ENCODE measurements at places on chromosomes 5 and 9.
A peak's percentile ranks its signal among the peaks of the same experiment; 100 is the strongest.

DNA sequence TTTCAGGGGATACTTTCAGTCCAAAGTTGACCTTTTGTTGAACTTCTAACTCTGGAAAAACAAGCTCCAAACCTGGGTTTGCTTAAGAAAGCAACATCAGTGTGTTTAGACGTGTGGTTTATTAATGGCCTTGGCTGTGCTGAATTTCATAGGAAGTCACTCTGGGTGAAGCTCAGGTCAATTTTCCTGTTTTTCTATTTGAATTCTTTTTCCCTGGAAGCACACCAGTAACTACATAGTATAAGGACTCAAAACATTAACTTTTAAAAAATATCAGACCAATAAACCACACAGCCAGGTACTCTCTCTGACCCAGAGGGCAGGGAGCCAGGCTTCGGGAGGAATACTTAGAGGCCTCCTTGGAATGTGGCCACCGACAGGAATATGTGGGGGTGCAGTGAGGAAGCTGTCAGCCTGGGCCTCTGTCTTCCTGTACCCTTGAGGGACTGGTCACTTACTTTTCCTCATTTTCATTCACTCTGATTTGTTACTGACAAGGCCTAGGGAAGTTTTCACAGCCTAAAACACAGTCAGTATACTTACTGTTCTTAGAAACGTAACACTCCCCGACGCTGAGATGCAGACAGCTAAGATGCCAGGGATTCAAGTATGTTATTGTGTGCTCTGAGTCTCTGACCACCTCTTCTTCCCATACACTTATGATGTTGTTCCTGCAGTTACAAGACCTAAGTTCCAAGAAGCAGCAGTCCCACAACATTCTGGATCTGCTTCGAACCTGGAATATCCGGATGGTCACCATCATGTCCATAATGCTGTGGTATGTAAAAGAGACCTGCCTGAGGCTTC is 18.9 kb downstream of the SLC22A5 start:
- no peak for DNase-seq

DNA sequence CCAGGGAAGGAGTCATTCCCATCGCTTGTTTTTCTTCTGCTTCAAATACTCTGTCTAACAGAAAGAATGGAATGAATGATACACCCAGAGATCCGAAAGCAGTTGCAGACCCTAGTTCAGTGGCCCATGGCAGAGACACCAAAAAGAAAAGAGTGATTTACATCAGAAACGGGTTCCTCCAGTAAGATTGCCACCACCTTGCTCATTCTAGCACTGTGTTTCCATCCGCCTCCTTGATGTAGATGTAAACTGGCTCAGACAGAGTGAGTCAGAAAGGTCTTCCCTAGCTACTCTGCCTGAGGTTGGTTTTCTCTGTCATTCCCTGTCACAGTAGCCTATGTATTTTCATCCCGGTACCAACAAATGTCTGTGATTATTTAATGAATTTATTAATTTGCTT is 15.9 kb upstream of the CLINT1 start:
- no peak for DNase-seq

DNA sequence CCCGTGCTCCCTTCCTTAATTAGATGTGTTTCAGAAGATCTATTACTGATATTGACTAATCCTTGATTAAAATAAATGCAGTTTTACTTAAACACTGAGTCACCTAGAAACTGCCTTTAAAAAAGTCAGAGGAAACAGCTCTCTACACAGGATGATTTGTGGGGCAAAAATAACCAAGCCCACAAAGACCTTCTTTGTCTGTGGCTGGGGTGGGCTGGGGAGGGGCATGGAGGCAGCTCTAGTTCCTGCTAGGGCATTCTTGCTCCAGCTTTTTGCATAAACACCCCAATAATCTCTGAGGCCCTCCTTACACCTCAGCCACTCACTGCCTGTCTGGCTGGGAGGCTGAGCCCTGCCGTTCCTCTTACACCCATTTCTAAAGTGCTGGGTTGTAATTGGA is 227.6 kb upstream of the DAP start:
- no peak for DNase-seq

DNA sequence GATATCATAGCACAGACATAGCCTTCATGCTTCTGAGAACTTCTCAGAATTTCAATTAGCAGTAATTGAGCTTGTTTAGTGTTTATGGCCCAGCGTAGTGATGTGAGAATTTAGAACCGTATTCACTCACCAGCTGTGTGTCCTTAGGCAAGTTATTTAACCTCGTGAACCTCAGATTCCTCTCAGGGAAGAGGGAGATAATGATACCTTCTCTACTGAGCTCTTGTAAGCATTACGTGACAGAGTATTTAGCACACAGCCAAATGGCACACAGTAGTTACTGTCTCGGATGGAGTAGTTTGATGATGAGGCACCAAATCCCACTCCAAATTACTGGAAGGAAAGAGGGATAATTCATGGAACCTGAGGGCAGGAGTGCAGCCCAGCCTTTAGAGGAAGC is 429.3 kb downstream of the CCDC171 start:
- no peak for DNase-seq

- no peak for DNase-seq
These were observed 4.1 kb upstream of the APC start for GRCh38 chr5:112733586-112733985.

GRCh38 chr9:112848316-112849151 is 42.1 kb downstream of the SLC46A2 start:
- no peak for DNase-seq

- DNase-seq, result no peak
These were observed 50.8 kb downstream of the PBX3 start for GRCh38 chr9:125797930-125798329.

GRCh38 chr9:123658792-123659191 is 271.1 kb downstream of the DENND1A start:
- DNase-seq, result no peak

DNA sequence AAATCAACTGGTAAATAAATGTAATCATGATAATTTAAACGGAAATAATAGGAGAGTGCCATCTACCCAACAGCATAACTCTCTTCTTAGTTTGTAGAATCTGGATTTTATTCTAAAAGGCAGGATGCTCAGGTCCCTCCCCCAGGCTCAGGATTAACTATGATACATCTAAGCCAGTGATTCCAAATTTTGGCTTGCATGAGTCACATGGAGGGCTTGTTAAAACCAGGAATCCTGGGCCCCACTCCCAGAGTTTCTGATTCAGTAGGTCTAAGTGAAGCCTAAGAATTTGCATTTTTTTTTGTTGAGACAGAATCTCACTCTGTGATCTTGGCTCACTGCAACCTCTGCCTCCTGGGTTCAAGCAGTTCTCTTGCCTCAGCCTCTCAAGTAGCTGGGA is 62.3 kb upstream of the ZFR start:
- DNase-seq, result no peak

DNA sequence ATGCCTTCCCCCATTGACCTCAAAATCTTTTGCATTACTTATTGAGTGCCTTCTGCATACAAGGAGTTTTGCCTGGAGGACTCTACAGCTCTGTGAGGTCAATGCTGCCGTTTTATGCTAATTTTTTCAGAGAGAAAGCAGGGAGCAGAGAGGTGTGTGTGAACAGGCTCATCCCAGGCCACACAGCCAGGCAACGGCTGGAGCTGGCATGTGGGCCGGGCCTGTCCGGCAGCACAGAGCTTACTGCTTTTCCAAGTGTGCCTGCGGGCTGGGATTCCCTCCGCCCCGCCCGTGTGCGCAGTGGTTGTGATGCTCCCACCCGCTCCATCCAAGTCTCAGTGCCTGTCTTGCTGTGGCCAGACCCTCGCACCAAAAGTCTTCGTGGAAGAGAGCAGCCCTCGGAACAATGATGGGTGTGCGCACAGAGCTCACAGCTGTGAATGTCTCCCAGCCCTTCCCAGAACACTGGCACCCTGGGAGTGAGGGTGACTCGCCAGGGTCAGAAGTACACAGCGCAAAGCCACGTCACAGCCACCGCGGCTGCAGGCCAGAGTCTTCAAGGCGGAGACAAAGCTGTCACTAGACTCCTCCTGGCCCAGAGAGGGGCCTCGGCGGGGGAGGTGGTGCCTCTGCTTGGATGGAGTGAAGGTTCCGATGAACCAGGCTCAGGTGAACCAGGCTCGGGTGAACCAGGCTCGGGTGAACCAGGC is 82.8 kb downstream of the COL5A1 start:
- no peak for DNase-seq

GRCh38 chr5:172288465-172288864 is 4.9 kb upstream of the UBTD2 start:
- no peak for DNase-seq

GRCh38 chr5:132227485-132228240 is at the start of gene P4HA2:
Gene P4HA2 (minus strand): TSS chr5:132227853. CDS start chr5:132218626, 9,227 bp downstream.
- no peak for DNase-seq

DNA sequence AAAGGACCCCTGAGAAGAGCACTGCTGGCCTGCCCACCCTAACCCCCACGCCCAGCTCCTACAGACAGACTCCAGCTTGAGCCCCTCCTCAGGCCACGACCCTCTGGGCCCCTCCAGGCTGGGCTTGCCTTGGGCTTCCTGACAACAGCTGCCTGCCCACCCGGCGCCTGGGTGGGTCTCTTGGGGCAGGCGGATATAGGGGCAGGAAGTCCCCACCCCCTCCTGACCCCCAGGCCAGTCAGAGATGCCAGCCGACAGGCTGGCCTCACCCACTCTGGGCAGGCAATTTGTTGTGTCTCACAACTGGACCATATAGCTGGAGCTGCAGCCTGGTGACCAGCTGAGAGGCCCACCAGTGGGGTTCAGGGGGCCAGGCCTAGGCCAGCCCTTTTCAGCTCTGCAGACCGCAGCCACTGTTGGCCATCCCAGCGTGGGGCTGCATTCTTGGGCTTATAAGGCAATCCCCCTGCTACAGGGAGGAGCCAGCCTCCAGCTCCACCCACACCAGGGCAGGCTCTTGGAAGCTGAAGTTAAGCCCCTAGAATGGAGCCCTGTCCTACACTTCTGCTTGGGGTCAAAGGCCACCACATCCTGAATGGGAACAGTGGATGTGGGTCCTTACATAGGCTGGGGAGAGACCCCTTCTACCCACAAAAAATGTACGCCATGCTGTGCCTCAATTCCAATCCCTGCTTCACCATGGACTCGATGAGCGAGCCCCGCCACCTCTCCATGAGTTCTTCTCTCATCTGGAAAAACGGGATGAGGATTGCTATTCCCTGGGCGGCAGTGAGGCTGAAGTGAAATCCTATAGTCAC is 2.0 kb downstream of the PDLIM7 start:
- no peak for DNase-seq

DNA sequence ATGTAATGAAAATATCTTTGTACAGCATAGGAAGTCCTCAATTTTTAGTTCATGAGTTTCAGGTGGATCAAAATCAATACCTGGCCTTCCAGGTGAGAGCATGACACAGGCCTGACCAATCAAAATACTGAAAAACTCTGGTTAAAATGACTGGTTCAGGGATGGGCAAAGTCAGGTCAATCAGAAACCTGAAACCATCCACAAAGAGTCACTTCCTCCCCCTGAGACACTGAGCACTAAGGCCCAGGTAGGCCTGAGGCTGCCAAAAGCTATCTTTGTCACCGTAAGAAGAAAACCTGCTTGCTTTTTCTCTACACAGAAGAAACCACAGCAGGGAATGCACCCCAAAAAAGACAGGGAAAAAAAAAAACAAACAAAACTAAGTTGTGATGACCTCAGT is 444.8 kb downstream of the TLR4 start:
- no peak for DNase-seq

- DNase-seq, result no peak
These were observed 14.8 kb upstream of the FAM174A start for GRCh38 chr5:100520348-100520747.

- DNase-seq, result no peak
These were observed 30.5 kb downstream of the GRIA1 start for GRCh38 chr5:153520952-153521351.

- no peak for DNase-seq
These were observed 144.6 kb downstream of the CETN3 start for GRCh38 chr5:90264689-90265544.

GRCh38 chr5:56693220-56693579 is 122.1 kb upstream of the MAP3K1 start:
- no peak for DNase-seq

- no peak for DNase-seq
These were observed 154.5 kb downstream of the CWC27 start for GRCh38 chr5:64923151-64923685.

DNA sequence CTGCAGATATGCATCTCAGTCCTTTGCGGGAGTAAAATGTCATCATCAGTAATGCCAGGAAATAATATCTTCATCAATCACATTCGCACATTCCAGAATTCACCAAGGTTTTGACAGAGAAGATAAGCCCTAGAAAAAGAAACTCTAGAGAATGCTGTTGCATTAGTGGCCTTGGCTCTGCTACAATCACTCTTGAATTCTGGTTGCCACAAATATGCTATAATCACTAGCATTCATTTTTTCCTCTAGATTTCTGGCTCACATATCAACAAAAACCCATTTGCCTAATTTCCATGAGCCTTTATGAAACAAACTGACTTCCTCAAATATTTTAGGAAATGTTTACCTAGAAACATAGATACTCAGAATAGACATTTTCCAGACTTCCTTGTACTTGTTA is 653.4 kb downstream of the ANXA1 start:
- DNase-seq, result no peak

DNA sequence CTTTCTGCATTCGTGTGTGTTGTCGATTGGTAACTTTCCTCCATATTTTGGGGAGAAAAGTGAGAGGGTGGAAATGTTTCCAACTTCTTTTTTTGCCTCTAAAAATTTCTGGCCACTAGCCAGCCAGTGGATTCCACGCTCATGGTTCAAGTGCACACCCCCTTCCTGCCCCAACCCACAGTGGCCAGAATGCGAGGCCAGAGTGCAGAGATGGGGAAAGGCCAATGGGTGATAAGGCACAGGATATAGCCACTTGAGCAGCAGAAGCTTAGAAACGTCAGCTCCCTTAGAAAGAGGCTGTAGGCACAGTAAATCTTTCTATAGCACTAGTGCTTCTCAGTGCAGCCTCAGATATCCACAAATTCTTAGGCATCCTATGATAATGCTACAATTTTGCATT is 75.8 kb upstream of the ADRB2 start:
- DNase-seq, result no peak

GRCh38 chr5:147504011-147504410 is 5.9 kb downstream of the DPYSL3 start:
- DNase-seq, result no peak

DNA sequence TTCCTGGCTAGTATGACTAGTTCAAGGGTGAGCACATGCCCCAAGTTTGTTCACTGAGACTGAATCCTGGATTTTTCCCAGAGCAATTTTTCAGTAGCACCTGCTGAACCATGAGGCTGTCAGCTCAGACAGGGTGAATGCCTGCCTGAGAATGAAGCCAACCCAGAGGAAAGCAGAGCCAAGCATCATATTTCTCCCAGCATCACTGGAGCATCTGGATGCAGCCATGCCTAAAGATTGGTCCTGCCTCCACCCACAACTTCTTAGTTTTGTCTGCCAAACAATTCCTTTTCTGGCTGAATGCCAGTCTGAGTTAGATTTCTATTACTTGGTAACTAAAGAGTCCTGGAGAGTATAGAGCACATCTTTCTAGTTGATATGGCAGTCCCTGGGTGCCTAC is 343.6 kb downstream of the CSNK1G3 start:
- no peak for DNase-seq

GRCh38 chr5:17203329-17204132 is 13.9 kb upstream of the BASP1 start:
- DNase-seq, result no peak

GRCh38 chr5:175895686-175896102 is 24.3 kb downstream of the CPLX2 start:
- peak; percentile 10 for DNase-seq

- no peak for DNase-seq
These were observed 24.4 kb downstream of the EGR1 start for GRCh38 chr5:138489683-138490061.

Data from activated CD8-positive, alpha-beta memory T cell treated with anti-CD3 and anti-CD28 coated beads for 1 hour (primary cell).